ENCODE measurements at places on chromosomes 6 and 20.

DNA sequence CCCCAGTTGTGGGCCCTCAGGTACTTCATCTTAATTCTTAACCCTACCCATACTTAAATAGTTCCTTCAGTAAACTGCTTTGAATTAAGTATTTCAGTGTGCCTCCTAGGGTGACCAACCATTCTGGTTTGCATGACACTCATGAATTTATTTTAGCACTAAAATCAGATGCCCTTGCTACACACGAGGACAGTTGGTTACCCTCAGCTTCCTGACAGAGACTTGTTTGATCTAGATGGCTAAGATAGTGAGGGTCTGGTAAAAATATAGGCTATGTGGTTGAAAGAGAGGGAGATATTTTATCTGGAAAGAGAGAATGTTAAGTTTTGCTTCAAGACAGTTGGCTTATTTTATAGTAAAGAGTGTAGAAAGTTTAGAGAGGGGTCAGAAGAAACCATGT, 10.6 kb downstream of the PGK2 start:
- no peak for DNase-seq

- DNase-seq = no peak
Observed at GRCh38 chr20:40686893-40687292, 2.1 kb downstream of the MAFB start.

DNA sequence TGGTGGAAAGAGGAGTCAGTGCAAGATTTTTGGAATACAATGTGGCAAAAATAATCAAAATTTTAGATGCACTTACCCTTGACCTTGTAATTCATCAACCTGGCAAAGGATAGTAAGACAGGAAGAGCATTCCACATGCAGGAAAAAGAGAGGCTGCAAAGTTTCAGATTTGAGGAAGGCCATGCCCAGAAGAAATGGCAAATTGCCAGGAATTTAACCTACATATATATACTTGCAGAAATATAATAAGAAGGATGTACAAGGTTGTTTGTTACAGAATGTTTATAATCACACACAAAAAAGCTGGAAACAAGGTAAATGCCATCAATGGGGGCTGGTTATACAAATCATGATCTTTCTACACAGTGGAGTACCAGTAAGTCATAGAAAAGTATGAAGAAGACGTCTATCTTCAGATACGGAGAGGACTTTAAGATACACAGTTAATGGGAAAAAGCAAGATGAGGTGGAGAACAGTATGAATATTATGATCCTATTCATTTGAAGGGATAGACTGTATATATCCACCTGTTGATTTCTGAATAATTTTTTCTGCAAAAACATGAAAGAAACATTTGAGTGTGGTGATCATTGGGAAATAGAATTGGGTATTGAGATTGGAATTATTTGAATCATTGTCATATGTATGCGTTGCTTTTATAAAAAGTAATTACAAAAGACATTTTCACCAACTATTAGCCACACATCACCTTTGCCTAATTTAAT, 253.8 kb downstream of the TBC1D7 start:
- no peak for DNase-seq

DNA sequence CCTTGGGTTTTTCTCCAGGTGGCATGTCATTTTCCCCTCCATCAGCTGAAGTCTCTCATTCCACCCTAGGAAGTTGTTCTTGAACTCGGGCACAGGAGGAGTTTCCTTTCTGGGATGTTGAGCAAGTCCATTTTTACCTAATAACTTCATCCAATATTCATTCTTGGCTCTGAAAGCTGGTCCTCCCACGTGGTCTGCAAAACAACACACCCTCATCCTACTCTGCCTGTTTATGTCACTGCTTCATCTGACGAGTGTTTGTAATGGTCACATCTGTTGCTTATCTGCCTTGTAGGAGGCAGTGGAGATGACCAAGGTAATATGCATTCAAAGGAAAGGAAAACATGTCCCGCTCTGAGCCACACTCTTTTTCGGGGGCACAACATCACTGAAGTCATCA, 41.7 kb upstream of the AIG1 start:
- no peak for DNase-seq

DNA sequence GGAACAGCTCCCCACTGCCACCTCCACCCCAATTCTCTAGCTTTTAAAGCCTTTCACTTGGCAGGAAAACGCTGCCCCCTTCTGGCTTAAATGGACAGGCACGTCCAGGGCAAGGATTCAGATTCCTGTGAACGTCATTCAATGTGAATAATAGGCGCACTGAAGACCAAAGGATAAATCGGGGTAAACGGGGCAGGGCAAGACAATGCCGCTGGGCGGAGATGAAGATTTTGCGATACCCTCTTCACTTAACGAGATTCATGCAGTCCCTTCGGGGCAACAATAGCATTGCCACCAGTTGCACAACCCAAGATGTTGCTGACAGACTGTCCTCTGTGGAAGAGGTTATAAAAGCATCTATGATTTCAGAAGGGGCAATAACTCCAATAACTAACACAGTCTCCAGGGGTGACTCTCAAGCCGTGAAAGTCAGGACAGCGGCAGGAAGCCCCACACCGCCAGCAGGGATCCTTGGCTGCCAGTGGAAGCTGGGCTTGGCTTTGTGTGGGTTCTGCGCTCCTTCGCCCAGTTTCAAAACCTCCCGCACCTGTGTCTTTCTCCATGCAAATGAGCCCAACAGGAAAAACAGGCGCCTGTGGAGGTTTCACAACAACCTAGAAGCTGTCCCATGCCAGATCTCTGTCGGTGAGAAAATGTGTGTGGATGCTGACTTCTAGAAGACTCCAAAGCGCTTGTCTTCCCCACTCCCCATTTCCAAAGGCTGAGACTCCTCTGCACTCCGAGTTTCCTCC, 291.8 kb downstream of the BMP7 start:
- DNase-seq = peak; percentile 54

- DNase-seq = no peak
Observed at GRCh38 chr6:158000530-158001307, 19.1 kb downstream of the SYNJ2 start.

DNA sequence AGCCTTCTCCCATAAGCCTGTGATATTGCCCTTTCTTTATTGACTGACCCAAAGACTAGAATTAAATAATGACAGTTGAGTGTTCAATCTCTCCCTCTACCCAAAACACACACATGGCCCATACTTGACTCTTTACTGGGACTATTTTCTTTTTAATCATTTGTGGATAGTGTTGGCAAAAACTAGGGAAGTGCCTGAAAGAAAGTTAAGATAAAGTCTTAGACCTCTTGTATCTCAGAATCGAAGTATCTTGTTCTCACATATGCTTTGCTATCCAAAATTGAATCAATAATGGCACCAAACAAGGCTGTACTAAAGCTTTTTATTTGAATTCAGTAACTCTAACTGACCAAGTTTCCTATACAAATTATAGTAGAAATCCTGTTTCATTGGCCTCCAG, 19.0 kb downstream of the TMEM244 start:
- DNase-seq = no peak

DNA sequence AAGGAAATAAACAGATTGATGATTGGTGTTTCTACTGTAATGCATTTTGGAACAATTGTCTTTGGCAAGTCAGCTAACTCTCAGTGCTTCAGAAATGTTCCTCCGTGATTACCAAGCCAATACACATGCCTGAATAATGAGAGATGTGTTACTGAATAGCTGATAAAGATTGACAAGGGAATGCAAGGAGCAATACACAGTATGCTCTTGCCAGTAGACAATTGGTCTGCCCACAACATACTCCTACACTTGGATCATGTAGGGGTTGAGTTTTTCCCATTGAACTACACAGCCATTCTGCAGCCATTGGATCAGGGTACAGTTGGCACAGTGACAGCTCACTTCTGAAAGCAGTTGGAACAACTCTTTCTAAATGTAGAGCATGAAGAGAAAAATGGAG, 5.6 kb upstream of the GJB7 start:
- DNase-seq = no peak

- peak; percentile 24 for DNase-seq
Observed at GRCh38 chr6:44508646-44509045, 121.1 kb downstream of the CDC5L start.

DNA sequence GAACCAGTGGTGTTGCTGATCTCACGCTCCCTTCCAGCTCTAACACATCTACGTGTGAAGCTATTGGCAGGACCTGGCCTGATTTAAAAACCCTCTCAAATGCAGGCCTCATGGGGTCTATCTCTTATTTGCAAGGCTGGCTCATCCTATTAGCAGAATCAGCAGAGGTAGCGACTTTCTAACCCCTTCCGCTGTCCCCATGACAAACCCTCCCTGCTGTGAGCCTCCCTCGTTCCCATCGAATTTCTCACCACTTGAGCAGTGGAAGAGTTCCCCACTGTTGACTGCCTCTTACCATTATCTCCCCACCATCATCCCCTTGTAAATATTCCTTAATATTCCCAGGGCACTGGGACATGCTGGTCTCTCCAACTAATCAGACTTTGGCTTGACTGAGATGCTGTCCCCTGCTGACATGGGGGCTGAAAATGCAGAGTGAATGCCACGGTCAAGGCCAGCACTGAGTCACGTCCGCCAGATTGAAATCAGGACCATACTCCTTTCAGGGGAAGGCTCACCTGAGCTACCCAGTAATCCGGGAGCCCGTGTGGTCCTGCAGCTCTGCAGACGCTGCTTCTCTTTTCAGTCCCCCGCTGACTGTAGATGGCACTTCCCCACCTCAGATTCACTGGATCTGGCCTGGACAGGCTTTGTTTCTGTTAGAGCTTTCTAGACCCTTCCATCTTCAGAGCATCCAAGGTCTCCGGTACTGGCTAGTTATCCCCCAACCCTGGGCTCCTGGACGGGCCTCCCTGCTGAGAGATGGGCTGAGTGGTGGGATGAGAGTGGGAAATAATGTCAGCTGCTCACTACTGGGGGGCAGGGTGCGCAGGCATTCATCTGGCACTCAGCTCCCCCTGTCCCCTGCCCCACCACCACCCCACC, 23.1 kb downstream of the AAR2 start:
- DNase-seq = no peak

- DNase-seq = no peak
Observed at GRCh38 chr6:31528307-31528777, 420 bp upstream of the MCCD1 start.

GRCh38 chr6:34568341-34569201, 12.4 kb upstream of the SPDEF start:
- DNase-seq = no peak

GRCh38 chr6:89438248-89438647, 5.3 kb downstream of the ANKRD6 start:
- no peak for DNase-seq

- DNase-seq = no peak
Observed at GRCh38 chr20:44478206-44478605, 2.5 kb downstream of the TTPAL start.

- DNase-seq = peak; percentile 86
Observed at GRCh38 chr6:101083533-101084175, 202.5 kb upstream of the ASCC3 start.

- DNase-seq = no peak
Observed at GRCh38 chr6:31525553-31525931, 3.2 kb upstream of the MCCD1 start.

DNA sequence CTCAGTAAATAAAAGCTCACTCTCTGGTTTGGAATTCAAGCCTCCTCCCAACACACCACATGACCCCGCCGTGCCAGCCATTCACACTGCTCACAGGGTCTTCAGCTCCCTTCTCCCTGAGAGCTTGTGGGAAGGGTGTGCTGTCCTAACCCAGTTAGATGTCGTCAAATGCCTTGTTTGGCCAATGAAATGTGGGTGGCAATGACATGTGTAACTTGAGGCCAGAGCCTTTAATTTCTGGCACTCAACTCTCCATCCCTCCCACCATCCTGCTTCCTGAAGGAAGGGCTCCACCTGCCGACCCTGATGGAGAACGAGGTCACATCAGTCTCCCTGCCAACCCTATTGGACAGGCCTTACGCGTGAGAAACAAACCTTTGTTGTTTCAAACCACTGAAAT, 224.5 kb upstream of the AGPAT4 start:
- no peak for DNase-seq

DNA sequence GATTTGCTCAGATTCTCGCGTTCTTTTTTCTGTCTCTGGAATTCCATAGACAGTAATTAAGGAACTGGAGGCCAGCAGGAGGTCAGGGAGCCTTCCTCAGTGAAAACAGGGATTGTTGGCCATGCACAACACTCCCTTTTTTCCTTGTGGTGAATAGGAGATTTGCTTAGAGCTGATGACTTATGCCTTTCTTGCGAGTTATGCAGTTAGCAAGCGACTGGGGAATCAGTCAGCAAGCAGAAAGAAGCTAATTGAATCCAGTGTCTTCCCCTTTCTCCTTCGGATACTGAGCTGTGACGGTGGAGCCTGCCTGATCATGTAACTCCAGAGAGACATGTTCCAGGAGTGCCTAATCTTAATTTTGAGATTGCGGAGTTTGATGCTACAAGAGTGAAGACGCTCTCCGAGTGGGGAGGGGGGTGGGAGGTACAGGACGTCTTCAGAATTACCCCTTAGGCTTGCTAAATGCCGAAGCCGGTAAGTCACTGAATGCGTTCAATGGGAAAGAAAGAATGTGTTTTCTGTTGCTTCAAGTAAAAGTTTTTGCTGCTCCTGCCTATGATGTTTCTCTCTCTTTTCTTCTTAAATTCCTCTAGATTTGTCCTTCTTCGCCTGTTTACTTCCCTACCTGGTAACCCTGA, 165.9 kb downstream of the SASH1 start:
- DNase-seq = no peak

GRCh38 chr6:149990661-149991471, 27.1 kb downstream of the ULBP1 start:
- no peak for DNase-seq

GRCh38 chr6:52893803-52894202, 15.7 kb downstream of the GSTA3 start:
- no peak for DNase-seq

GRCh38 chr6:166330612-166331011, 11.7 kb downstream of the SFT2D1 start:
- DNase-seq = no peak

DNA sequence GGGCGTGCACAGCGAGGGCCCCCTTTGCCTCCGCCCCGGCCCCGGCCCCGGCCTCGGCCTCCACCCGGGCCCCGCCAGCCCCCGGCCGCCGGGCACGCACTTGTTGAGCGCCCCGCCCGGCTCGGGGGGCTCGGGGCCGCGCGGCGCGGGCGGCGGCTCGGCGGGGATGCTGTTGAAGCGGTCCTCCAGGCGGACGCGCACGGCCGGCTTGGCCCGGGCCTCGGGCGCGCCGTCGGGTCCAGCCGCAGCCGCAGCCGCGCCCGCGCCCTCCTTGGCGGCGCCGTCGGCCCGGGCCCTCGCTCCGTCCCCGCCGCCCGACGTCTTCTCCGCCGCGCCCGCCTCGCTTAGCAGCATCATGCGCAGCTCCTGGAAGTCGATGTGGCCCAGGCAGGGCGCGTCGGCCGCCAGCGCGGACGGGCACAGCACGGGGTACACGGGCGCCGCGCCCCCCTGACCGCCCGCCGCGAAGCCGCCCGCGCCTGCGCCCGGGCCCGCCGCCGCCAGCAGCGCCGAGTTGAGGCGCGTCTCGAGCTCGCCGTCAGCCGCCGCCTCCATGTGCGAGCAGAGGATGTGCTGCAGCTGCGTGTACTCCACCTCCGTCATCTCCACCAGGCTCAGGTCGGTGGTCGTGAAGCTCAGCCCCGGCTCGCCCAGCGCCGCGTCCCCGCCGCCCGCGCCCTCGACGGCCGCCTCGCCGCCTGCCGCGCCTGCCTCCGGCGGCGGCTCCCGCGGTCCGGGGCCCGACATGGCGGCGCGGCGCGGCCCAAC, 514 bp downstream of the TCFL5 start:
- no peak for DNase-seq
